ENCODE measurements at places on chromosomes 6 and 20. TPM values are rescaled to one million over a fixed set of nuclear protein-coding genes. Genes with fewer than 3 reads are reported as not detected.

Gene LY6G5C
- 1.2 TPM for total RNA-seq

Gene BPIFB4
- total RNA-seq = not detected

- H3K4me1 ChIP-seq = no peaks in the 10 kb centered on the region
- H3K27ac ChIP-seq = no peak overlapping the region
- H3K27me3 ChIP-seq = no peaks in the 10 kb centered on the region
- H3K36me3 ChIP-seq = no peaks in the 10 kb centered on the region
Measured at GRCh38 chr6:132362442-132363185, 38.7 kb downstream of the MOXD1 start.

Gene HLA-F
- 124 TPM for total RNA-seq

DNA sequence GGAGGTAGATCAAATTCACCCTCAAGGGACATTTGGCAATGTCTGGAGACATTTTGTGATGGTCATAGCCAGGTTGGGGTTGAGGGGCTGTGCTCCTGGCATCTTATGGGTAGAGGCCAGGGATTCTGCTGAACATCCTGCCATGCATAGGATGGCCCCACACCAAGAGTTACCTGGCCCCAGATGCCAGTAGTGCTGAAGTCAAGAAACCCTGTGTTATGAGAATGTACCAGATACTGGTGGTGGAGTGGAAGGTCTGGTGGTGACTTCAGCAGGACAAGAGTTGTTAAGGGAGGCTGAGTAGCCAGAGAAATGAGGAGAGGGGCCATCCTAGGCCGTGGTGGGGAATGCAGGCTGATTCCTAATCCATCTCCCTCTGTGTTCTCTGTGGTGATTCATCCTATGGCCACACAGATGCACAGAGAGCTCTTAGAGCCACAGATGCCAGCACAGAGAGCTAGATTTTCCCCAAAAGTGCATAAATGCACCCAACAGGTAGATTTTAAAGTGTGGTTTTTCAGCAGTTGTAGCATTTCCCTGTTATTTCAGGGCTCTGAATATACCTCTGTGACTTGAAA, 43.6 kb downstream of the CDYL start:
- no peak for DNase-seq
- peaks cover 2% of the 10 kb centered on the region for H3K4me1 ChIP-seq
- H3K27ac ChIP-seq = no peak overlapping the region
- H3K36me3 ChIP-seq = no peaks in the 10 kb centered on the region

- H3K27ac ChIP-seq = no peak overlapping the region
- H3K4me1 ChIP-seq = no peaks in the 10 kb centered on the region
- no peaks in the 10 kb centered on the region for H3K36me3 ChIP-seq
- no peak overlapping the region for H3K4me3 ChIP-seq
- H3K27me3 ChIP-seq = no peaks in the 10 kb centered on the region
- DNase-seq = no peak
Measured at GRCh38 chr6:161261325-161261724, 12.5 kb downstream of the AGPAT4 start.

GRCh38 chr6:141464490-141464889, 668.2 kb upstream of the GJE1 start:
- H3K27ac ChIP-seq = no peak overlapping the region
- DNase-seq = no peak
- no peaks in the 10 kb centered on the region for H3K36me3 ChIP-seq
- H3K27me3 ChIP-seq = no peaks in the 10 kb centered on the region

DNA sequence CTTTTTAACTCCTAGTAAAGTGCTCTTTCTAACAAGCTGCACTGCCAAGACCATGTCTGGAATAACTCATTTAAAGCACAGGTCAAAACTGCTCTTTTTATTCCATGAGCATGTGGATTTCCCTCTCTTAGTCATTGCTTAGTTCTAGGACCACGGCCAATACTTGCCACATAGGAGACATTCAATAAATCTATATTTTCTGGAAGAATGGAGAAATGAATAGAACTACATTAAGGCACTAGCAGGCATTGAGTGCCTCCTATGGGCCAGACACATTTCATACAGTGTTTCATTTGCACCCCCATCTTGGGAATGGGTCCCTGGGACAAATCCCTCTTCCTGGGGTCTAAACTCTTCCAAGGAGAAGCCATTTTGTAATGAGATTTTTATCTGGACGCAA, 552.8 kb upstream of the CITED2 start:
- no peaks in the 10 kb centered on the region for H3K4me1 ChIP-seq
- no peaks in the 10 kb centered on the region for H3K36me3 ChIP-seq
- no peaks in the 10 kb centered on the region for H3K27me3 ChIP-seq
- no peak for DNase-seq

Gene LAMA2
- 40.9 TPM for total RNA-seq

DNA sequence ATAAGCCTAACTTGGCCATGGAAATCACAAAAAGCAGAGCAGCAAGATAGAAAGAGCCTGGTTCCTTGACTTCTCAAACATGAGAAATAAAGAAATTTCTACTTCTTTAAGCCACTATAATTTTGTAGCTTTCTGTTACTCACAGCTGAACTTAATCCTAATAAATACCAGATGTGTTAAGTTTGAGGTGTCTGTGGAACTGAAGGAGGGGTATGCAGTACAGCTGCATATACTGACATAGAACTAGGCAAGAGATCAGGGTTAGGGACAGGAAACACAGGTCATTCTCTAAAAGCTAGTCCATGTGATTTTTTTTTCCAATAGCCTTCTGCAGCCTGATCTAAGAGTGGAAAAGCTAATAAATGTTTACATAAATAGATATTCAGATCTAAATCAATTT, 123.9 kb downstream of the COL12A1 start:
- DNase-seq = no peak
- H3K36me3 ChIP-seq = no peaks in the 10 kb centered on the region
- no peaks in the 10 kb centered on the region for H3K4me1 ChIP-seq
- H3K4me3 ChIP-seq = no peak overlapping the region
- H3K27ac ChIP-seq = no peak overlapping the region

GRCh38 chr6:164273491-164273890, 859.0 kb downstream of the QKI start:
- DNase-seq = no peak
- no peaks in the 10 kb centered on the region for H3K4me1 ChIP-seq
- H3K27me3 ChIP-seq = no peaks in the 10 kb centered on the region
- H3K4me3 ChIP-seq = no peak overlapping the region

- no peaks in the 10 kb centered on the region for H3K4me1 ChIP-seq
- no peak overlapping the region for H3K27ac ChIP-seq
- H3K36me3 ChIP-seq = no peaks in the 10 kb centered on the region
- no peak overlapping the region for H3K4me3 ChIP-seq
Measured at GRCh38 chr6:40671001-40671693, 84.0 kb upstream of the LRFN2 start.

Gene CGA
- total RNA-seq = not detected

- no peaks in the 10 kb centered on the region for H3K4me1 ChIP-seq
- no peak for DNase-seq
- H3K4me3 ChIP-seq = no peak overlapping the region
Measured at GRCh38 chr20:8150591-8150990, 18.5 kb downstream of the PLCB1 start.

DNA sequence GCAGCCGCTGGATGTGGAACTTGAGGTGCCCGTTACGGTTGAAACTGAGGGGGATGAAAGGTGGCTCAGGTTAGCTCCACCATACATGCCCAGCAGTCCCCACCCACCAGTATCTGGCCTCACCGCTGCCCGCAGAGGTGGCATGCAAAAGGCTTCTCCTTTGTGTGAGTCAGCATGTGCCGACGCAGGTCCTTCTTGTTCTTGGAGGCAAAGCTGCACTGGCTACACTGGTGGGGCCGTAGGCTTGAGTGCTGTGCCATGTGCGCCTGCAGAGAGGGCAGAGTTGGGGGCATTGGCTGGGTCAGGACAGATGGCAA, 15.8 kb downstream of the PCIF1 start:
- H3K27me3 ChIP-seq = no peaks in the 10 kb centered on the region
- peaks cover 16% of the 10 kb centered on the region for H3K36me3 ChIP-seq
- no peak overlapping the region for H3K4me3 ChIP-seq
- H3K4me1 ChIP-seq = no peaks in the 10 kb centered on the region

Gene FBXO30
- total RNA-seq = 17.2 TPM

Gene FAXC
- 4.4 TPM for total RNA-seq

GRCh38 chr20:50532221-50532620, 22.0 kb downstream of the PTPN1 start:
- H3K4me1 ChIP-seq = peaks cover 7% of the 10 kb centered on the region
- no peaks in the 10 kb centered on the region for H3K36me3 ChIP-seq
- DNase-seq = no peak

- no peaks in the 10 kb centered on the region for H3K27me3 ChIP-seq
- no peak overlapping the region for H3K4me3 ChIP-seq
- H3K4me1 ChIP-seq = peaks cover 3% of the 10 kb centered on the region
- peak; percentile 35 for DNase-seq
Measured at GRCh38 chr6:11174242-11174611, 58.2 kb downstream of the NEDD9 start.

Gene C6orf58
- not detected for total RNA-seq

Gene CST4
- total RNA-seq = not detected

Gene CST5
- not detected for total RNA-seq

Gene CALHM5
- 11.5 TPM for total RNA-seq

DNA sequence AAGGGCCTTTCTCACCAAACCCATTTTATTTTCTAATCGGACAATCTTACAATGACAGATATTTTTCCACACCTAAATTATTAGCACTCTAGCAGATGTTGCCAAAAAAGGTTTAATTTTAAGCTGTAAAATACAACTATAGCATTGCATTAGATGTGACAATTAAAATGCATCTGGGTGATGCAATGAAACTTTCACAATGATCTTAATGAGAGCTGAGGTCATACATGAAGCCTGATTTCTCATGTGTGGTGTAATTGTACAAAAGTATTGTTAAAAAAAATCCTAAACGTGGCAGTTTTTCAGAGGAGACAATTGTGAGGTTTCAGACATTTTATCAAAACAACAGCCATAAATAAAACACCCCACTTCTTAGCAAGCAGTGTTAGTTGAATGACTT, 606.0 kb downstream of the HDGFL1 start:
- no peaks in the 10 kb centered on the region for H3K36me3 ChIP-seq
- no peaks in the 10 kb centered on the region for H3K4me1 ChIP-seq
- H3K27ac ChIP-seq = no peak overlapping the region
- no peaks in the 10 kb centered on the region for H3K27me3 ChIP-seq

DNA sequence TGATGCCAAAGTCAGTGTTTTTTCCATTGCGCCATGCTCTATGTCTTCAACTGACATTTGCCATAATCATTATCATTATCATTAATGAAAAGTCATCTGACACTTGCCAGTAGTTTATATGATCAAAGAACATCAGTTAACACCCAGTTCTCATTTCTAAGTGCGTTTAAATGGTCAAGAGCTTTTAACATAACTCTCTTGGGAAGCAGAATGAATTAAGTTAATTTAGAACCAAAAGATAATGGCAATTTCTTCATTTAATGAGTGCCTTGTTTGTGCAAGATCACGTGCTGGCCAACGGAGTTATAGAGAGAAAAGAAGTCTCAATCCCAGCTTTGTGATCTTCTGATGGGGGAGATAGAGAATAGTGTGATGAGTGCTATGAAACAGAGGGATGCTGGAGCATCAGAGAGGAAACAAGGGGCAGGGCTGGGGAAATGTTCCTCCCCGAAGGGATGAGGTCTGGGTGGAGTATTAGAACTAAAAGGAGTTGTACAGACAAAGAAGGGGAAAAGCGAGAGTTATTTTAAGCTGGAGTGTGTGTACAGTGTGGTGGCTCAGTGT, 20.3 kb downstream of the ANKS1A start:
- H3K27ac ChIP-seq = no peak overlapping the region
- H3K27me3 ChIP-seq = no peaks in the 10 kb centered on the region
- H3K4me1 ChIP-seq = peaks cover 4% of the 10 kb centered on the region
- no peak for DNase-seq
- H3K4me3 ChIP-seq = no peak overlapping the region
- no peaks in the 10 kb centered on the region for H3K36me3 ChIP-seq

DNA sequence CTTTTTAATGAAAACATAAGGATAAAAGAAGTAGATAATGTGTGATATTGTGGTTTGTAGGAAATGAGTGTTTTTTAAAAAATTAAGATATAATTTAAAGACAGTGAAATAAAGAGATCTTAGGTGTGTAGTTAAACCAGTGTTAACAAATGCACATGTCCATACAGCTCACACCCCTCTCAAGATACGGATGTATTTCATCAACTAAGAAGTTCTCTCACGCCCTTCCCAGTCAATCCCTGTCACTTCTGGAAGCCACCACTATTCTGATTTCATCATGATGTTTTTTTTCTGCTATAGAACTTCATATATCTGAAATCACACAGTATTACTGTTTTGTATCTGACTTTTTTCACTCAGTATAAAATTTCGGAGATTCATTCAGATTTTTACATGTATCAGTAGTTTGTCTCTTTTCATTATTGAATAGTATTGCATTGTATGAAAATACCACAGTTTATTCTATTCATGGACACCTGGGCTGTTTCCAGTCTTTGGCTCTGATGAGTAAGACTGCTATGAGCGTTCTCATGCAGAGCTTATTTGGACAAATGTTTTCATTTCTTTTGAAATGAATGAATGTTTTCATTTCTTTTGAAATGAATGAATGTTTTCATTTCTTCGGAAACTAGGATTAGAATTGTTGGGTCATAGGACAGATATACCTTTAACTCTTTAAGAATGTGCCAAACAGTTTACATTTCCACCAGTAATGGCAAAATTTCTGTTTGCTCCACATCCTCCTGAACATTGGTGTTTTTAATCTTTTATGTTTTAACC, 49.7 kb upstream of the ELOVL5 start:
- no peak for DNase-seq
- H3K27ac ChIP-seq = no peak overlapping the region
- H3K4me3 ChIP-seq = no peak overlapping the region
- no peaks in the 10 kb centered on the region for H3K27me3 ChIP-seq
- no peaks in the 10 kb centered on the region for H3K4me1 ChIP-seq

- no peaks in the 10 kb centered on the region for H3K27me3 ChIP-seq
- peak overlapping the region; percentile 25 for H3K27ac ChIP-seq
- peak overlapping the region; percentile 21 for H3K4me3 ChIP-seq
- H3K36me3 ChIP-seq = no peaks in the 10 kb centered on the region
Measured at GRCh38 chr6:53628354-53629119, 37.0 kb downstream of the KLHL31 start.

- H3K27me3 ChIP-seq = no peaks in the 10 kb centered on the region
- no peak for DNase-seq
- H3K36me3 ChIP-seq = no peaks in the 10 kb centered on the region
- H3K4me3 ChIP-seq = no peak overlapping the region
- no peaks in the 10 kb centered on the region for H3K4me1 ChIP-seq
Measured at GRCh38 chr6:31465718-31466117, 32.2 kb upstream of the MICB start.

Gene ASIP
- not detected for total RNA-seq

All from aorta (tissue), 5 donors.